Activated CD8-positive, alpha-beta memory T cell treated with anti-CD3 and anti-CD28 coated beads, Interleukin-2, amount 10 ng/mL, durations not matched to agents 7 days and 5 days (primary cell): ENCODE measurements at places on chromosomes 16 and 17. TPM values are rescaled to one million over a fixed set of nuclear protein-coding genes. Genes with fewer than 3 reads are reported as not detected.
A peak's percentile ranks its signal among the peaks of the same experiment; 100 is the strongest.

The TANC2 gene
- 26.2 TPM for total RNA-seq

The PRAC2 gene
- not detected for total RNA-seq

The CCL7 gene
- total RNA-seq = not detected

The RND2 gene
- not detected for total RNA-seq

The MSLN gene
- total RNA-seq = not detected

The GNG13 gene
- not detected for total RNA-seq

The OSGIN1 gene
- total RNA-seq = 0.21 TPM

GRCh38 chr17:29393436-29393835, 3.3 kb downstream of the TAOK1 start:
- DNase-seq = no peak

- DNase-seq = peak; percentile 99
Measured at GRCh38 chr17:29389982-29390850, at the start of gene TAOK1. TAOK1 (plus strand) TSS chr17:29390363; CDS start chr17:29451549, 61,186 bp downstream.

DNA sequence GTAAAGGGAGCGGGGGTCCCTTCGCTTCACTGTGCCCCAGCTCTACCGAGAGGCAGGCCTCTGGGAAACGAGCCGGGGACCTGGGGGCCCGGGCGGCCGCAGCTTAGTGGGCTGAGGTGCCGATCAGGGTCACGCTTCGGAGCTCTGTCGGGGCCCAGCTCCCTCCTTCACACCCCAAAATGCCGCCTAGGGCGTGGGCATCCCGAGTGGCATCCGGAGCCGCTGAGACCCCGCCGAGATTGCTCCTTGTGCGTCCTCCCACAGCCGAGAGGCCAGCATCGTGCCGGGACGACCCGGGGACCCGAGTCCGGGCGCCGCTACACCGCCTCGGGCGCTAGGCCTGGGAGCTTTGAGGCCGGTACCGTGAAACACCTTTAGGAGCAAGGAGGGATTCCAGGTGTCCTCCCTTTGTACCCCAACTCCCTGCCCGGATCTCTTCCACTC, 1.3 kb downstream of the SALL1 start:
- no peak for DNase-seq

DNA sequence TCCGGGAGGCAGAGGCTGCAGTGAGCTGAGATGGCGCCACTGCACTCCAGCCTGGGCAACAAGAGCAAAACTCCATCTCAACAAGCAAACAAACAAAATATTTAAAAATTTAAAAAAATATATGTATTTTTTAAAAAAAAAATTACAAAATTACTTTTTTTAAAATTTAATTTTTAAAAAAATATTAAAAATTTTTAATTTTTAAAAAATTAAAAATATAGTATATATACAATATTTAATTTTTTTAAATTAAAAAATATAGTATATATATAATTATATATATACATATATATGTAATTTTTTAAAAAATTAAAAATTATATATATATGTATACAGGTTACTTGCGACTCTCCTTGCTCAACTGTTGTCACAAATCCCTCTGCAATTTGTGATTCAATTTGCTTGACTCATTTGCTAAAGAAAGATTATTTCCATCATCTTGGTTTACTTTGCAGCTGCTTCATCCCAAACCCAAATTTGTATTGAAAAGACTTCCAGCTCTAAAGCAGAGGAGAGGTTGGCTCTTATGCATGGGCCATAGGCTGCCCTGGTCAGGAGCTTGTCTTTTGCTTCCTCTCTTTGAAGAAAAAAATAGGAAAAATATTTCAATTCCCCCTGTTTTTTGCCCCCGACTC, 247.4 kb upstream of the IRX3 start:
- no peak for DNase-seq
